NCI-H2081 treated with DMSO at 0.1 percent for 48 hours (cell line): ENCODE measurements at places on chromosomes 13 and 19.
A peak's percentile ranks its signal among the peaks of the same experiment; 100 is the strongest.

GRCh38 chr13:24505756-24506155 lies 6.8 kb downstream of the PARP4 start:
- DNase-seq = no peak

GRCh38 chr13:42280537-42280936 lies 8.6 kb downstream of the AKAP11 start:
- no peak for DNase-seq

- DNase-seq = peak; percentile 42
Observed at GRCh38 chr19:41821003-41821735, 23.3 kb downstream of the LYPD4 start.

- DNase-seq = no peak
Observed at GRCh38 chr13:75636436-75637180, 478 bp downstream of the LMO7 start.

DNA sequence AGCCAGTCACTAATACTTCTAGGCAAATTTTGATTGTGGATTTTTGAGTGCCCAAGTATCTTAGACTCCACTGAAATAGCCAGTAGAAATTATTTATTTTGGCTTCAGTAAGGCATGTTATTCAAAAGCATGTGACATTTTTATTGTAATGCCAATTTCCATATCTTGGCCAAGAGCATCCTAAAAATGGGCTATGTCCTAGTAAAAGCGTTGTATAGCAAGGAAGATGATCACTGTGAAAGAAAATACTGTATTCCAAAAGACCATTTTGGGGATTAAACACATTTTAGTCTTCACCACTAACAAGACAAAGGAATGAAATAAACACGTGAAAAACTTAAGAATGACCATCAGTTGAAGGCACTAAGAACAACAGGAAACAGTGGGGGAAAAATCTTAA lies 149.1 kb downstream of the NUFIP1 start:
- DNase-seq = no peak

GRCh38 chr13:73782450-73783449 lies 351.5 kb downstream of the KLF12 start:
- DNase-seq = no peak
